Mucosa of gallbladder (tissue), 1 donor: ENCODE measurements at places on chromosomes 12 and 14. TPM values are rescaled to one million over a fixed set of nuclear protein-coding genes. Genes with fewer than 3 reads are reported as not detected.

DNA sequence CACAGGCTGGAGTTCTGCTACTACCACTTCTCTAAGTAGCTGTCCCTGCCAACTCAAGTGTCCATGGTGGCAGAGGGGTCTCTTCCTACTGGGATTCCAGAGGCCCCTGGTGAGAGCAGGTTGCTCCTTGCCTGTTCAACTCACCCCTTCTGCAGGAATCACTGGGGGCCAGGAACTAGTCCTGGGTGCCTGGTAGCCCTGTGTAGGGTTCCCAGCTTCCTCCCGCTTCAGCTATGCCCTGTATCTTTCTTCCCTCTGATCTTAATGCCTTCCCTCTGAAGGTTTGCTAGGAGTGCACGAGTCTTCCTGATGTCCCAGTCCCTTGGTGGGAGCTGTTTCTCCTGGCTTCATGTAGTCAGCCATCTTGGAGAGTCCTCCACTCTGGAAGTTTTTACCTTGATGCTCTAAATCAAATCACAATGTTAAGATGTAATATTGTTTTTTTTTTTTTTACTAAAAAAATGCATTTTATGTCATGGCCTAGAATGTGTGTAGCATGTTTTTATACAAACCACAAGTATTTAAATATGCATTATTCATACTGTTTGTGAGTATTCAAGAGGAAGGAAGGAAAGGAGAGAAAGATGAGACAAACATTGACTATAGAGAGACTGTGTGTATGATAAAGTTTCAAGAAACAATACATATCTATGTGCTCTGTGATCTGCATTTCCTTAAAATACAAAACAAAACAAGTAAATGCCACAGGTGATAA is 54.7 kb downstream of the FRS2 start:
- no peak for DNase-seq

DNA sequence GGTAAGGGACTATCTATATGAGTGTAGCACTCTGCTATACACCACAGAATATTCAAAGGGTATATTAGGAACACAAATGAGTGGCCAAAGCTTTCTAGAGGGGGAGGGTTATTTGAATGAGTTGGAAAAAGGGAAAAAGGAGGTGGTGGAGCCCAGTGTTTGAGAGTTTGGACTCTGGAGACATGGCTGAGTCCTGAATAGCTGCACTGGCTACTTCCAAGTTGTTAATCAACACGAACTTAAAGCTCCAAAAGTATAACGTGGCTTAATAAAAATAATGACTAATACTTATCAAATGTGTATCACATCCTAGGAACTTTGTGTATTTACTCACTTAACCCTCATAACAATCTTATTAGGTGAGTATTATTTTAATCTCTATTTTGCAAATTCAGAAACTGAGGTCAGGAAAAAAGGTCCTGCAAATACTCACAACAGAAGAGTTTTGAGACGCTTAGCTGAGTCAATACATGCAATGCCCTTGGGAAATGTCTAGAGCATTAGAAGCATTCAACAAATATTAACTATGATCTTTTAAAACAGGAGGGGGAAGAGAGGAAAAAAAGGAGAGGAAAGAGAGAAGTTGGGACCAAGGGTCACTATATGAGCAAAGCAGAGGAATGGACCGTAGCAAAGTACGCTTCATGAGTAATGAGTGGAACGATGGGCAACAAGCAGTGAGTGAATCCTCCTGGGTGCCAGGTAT is 189.5 kb upstream of the HMGA2 start:
- DNase-seq = no peak

- DNase-seq = no peak
Measured at GRCh38 chr14:24694680-24695079, 60.7 kb upstream of the GZMB start.

DNA sequence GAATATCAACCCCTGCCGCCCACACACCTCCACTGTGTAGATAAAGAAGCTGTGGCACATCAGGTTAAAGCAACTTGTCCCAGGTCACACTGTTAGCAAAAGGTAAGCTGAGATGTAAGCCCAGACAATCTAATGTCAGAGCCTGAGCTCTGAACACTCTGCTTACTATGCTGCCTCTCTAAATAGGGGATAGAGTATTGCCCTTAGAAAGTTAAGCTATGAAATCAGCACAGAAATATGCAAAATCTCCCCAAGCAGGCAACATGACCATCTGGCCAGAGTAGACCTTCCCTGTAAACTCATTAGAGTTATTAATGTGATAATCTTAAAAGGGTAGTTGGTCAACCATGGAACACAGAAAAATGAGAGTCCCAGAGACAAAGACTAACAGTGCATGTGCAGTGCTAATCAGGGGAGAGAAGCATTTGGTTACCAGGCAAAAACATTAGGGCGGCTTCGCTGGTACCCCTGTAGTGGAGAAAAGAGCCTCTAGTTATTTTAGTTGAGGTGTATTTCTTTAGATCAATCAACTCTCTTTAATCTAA is 171.0 kb downstream of the BTG1 start:
- no peak for DNase-seq

DNA sequence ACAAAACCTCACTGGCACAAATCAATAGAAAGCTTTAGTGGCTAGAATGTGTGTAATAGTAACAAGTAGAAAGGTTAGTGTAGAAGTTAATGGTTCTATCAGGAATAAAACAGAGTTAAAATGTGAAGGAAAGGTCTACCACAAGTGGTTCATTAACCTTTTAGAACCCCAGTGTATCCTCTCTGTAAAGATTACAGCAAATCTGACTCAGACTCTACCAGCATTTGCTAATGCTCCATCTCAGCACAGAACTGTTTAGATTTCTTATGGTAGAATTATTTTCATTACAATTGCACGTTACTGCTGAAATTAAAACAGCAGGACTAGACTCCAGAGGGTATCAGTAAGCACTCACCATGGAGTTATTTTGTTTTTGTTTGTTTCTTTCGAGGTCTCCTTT is 609.0 kb upstream of the LMO3 start:
- no peak for DNase-seq

DNA sequence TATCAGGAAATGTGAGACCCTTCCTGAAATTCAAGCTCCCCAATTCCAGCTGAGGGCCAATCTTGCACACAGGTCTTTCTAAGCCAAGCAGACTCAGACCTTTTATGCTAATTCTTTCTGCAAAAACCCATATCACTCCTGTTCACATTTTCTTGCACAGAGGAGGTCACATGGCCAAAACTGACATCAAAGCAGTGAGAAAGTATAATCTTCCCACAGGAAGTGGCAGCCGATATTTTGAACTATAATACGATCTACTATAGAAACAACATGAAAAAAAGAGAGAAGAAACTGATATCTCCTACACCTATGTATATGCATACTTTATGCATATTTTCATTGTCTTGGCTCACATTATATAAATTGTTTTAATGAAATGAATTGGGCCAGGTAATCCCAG is 132.9 kb upstream of the SSTR1 start:
- DNase-seq = no peak

ST8SIA1 gene
- total RNA-seq = 2.4 TPM

- no peak for DNase-seq
Measured at GRCh38 chr14:100885617-100886016, 17.9 kb downstream of the RTL1 start.

- DNase-seq = no peak
Measured at GRCh38 chr12:113468365-113469223, 3.1 kb downstream of the LHX5 start.

PLEKHH1 gene
- total RNA-seq = 35.6 TPM

- no peak for DNase-seq
Measured at GRCh38 chr12:66915306-66915904, 236.5 kb upstream of the GRIP1 start.

TDRD9 gene
- total RNA-seq = 8.7 TPM

GRCh38 chr14:75368333-75368732 is 59.5 kb upstream of the JDP2 start:
- DNase-seq = no peak

MYO1A gene
- total RNA-seq = 48.5 TPM

DNA sequence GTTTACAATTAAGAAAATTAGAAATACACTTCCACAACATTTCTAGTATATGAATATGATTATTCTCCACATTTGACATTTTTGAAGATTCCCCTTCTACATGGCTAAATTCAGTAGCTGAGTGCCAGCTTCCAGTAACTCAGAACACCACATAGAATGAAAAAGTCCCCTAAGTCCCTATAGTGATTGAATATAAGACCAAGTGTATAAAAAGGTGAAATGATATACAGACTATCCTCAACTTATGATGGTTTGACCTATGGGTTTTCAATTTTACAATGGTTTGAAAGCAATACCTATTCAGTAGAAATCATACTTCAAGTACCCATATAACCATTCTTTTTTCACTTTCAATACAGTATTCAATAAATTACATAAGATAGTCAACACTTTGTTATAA is 15.8 kb downstream of the ATL1 start:
- no peak for DNase-seq

DNA sequence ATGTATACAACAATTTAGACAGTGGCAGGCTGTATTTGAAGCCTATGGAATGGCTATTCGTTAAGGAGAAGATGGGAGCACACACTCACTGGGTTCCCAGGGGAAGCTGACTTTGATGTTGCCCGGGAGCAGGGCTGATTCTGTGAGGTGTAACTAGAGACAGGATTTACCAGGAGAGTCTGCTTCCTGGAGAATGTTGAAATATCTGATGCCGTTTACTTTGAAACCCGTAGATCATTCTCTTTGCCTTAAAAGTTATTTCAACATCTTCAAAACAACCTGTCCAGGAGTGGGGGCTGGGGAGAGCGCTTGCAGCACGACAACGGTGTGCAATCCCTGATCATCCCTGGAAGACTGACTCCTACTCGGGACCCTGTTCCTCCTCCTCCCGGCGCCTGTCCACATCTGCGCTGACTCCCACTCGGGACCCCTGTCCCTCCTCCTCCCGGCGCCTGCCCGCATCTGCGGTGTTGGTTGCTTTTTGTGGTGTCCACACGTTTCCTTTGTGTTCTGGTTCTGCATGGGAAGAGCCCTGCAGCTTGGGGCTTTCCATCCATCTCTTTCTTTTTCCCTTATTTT is 72.6 kb downstream of the AACS start:
- DNase-seq = no peak

CFAP251 gene
- total RNA-seq = 7.0 TPM

GRCh38 chr12:48058771-48059170 is 47.1 kb downstream of the SENP1 start:
- DNase-seq = no peak

- DNase-seq = no peak
Measured at GRCh38 chr14:74573421-74574089, 38.5 kb downstream of the LTBP2 start.

GLT8D2 gene
- 17.9 TPM for total RNA-seq

- DNase-seq = no peak
Measured at GRCh38 chr14:72563676-72564075, 330.2 kb downstream of the DPF3 start.

RPL10L gene
- total RNA-seq = not detected

GRCh38 chr12:116797885-116798284 is 59.8 kb downstream of the RNFT2 start:
- DNase-seq = no peak

- no peak for DNase-seq
Measured at GRCh38 chr12:101077791-101078528, 132.1 kb downstream of the SLC5A8 start.

- DNase-seq = no peak
Measured at GRCh38 chr12:16685107-16685506, 79.1 kb upstream of the LMO3 start.

GRCh38 chr12:15728118-15728598 is 61.0 kb downstream of the EPS8 start:
- no peak for DNase-seq
